ENCODE measurements at places on chromosomes 4 and X. TPM values are rescaled to one million over a fixed set of nuclear protein-coding genes. Genes with fewer than 3 reads are reported as not detected.

Gene HSFX3
- total RNA-seq, result not detected

DNA sequence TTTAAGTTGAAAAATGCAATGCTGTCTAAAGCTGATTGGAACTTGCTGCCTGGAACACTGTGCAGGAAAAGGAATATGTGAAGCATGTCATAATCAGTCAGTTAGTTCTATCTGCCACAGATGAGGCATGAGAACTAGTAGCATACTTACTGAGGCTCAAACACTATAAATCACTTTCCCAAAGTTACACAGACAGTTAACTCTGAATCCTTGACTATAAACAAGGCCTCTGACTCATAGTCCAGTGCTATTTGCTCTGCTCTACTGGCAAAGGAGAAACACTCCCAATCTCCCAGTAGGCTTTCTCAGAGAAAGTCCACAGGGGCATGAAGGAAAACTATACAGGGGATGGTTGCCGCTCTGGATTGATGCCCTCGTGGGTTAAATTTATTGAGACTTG, 2078.4 kb upstream of the TENM3 start:
- no peaks in the 10 kb centered on the region for H3K36me3 ChIP-seq
- no peaks in the 10 kb centered on the region for H3K4me1 ChIP-seq
- no peaks in the 10 kb centered on the region for H3K27me3 ChIP-seq

GRCh38 chr4:173752610-173753230, 222.7 kb upstream of the HAND2 start:
- no peaks in the 10 kb centered on the region for H3K27me3 ChIP-seq
- DNase-seq, result no peak
- no peak overlapping the region for H3K4me3 ChIP-seq

DNA sequence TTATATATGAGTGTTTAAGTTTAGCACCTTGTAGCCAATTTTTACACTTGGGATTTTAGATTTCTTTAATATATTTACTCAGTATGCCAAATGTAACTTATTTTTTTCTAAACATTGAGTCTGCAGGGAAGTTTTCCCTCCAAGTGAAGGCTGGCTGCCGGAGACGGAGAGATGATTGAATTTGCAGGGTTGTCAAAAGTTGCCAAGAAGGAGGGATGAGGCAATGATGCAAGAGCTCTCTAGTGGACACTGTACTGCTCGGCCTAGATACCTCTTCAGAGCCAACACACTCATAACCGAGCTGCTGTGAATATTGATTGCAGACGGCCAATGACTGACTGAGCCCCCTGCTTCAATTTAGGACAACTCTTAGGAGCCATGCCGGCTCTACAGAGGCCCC, 318.6 kb upstream of the CASK start:
- no peak overlapping the region for H3K27ac ChIP-seq
- H3K4me1 ChIP-seq, result no peaks in the 10 kb centered on the region
- no peak for DNase-seq

DNA sequence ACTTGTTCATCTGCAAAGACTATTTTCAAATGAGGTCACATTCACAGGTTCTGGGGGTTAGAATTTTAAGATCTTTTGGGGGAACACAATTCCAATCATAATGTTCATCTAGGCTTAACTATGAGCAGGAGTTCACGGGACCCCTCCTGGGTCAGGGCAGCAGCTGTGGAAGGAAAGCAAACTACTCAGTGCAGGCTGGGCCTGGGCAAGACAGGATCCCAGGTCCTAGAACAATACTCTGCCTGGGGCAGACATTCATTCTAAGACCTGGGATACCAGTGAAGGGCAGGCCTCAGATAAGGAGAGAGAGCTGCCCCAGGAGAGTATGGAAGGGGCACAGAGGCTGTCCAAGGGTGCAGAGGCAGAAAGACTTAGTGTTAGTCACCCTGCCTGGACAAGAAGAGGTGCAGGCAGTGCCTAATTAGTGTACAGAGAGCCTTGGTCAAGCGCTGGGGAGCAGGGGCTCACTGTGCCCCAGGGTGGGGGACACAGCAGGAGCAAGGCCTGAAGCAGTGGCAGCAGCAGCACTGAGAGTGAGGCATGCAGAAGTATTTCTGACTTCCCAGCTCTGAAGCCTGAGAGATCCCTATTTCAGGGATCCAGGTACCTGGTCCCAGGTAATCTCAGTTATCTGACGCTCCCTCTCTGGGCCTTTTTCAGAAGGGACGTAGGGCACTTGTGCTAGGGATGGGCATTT, 123.0 kb upstream of the MAMLD1 start:
- no peak overlapping the region for H3K27ac ChIP-seq
- H3K27me3 ChIP-seq, result no peaks in the 10 kb centered on the region
- no peak for DNase-seq
- no peak overlapping the region for H3K4me3 ChIP-seq
- no peaks in the 10 kb centered on the region for H3K36me3 ChIP-seq

DNA sequence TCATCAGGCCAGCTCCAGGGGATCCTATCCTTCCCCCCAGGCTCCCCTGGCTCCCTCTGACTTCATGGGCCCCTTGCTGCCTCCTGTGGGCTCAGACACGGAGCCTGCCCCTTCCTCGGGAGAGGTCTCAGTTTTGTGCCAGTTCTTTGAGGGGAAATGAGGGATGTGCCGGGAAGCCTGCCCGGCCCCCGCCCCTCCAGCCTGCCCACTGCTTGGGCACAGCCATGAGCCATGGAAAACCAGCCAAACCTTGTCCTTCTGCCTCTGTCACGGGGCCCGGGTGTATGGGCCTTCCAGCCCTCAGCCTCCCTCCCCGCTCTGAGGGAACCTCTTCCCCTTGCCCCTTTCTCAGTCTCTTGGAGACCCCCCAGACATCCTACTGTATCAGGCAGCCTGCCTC, 6.8 kb downstream of the BGN start:
- H3K4me1 ChIP-seq, result no peaks in the 10 kb centered on the region
- H3K4me3 ChIP-seq, result no peak overlapping the region
- DNase-seq, result no peak
- no peaks in the 10 kb centered on the region for H3K27me3 ChIP-seq

Measured in uterus (tissue), 4 donors.